NCI-H1436 treated with DMSO at 0.1 percent for 48 hours (cell line): ENCODE measurements at places on chromosomes 12 and 14.
A peak's percentile ranks its signal among the peaks of the same experiment; 100 is the strongest.

GRCh38 chr14:23379366-23380196 lies 2.7 kb downstream of the CMTM5 start:
- no peak for DNase-seq

DNA sequence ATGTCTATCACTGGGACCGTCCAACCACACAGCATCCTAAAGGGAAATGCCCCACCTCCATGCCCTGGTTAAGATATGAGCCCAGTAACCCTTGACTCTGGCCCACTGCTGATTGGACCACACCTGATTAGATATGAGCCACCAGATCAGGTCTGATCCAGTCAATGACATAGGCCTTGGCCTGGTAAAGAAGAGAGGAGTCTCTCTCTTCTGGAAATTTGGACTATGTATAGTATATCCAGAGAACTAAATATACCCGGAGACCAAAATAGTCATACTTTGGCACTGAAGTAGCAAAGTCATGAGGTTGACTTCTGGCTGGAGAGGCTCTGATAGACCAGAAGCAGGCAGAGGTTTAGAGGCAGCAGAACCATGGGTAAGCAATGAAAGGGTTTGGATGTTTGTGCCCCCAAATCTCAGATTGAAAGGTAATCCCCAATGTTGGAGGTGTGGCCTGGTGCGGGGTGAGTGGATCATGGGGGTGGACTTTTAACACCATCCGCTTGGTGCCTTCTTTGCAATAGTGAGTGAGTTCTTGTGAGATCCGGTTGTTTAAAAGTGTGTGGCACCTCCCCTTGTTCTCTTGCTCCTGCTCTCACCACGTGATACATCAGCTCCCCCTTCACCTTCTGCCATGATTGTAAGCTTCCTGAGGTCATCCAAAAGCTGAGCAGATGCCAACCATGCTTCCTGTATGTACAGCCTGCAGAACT lies 68.4 kb downstream of the HSPB8 start:
- DNase-seq = no peak

GRCh38 chr12:53963434-53964314 lies 9.0 kb downstream of the HOXC12 start:
- no peak for DNase-seq

DNA sequence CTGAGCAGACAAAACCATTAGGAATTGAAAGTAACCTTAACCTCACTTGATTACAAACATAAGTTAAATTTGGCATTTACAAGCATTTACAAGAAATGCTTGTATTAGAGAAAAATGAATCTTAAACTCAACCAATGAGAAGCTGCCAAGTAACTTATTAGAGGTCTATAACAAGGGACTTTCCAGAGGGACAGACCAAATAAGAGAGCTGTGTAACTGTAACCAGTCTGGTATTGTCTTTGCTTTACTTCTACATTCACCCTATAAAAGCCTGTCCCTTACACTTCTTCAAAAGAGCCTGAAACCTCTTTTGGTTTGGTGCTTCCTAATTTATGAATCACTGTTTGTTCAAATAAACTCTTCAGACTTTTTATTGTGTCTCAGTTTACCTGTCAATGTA lies 450.0 kb upstream of the FAR2 start:
- DNase-seq = no peak

- no peak for DNase-seq
Observed at GRCh38 chr12:105573574-105573973, 243.1 kb downstream of the C12orf75 start.

DNA sequence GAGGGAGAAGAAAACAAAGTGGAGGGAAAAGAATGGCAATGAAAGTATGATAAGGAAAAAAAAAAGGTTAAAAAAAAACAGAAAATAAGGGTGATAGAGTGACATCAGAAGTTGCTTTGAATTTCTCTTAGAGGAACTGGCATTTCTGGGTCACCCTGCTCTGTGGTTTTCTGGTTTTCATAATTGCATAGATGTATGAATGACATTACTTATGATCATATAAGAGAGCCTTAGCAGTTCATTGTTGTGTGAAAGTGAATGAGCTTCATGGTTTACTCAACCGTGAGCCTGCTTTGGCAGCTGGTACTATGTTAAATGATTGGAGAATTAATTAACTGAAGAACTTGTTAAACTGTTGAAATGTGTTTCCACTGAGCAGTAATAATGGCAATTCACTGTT lies 336.4 kb upstream of the FBXO33 start:
- DNase-seq = no peak

DNA sequence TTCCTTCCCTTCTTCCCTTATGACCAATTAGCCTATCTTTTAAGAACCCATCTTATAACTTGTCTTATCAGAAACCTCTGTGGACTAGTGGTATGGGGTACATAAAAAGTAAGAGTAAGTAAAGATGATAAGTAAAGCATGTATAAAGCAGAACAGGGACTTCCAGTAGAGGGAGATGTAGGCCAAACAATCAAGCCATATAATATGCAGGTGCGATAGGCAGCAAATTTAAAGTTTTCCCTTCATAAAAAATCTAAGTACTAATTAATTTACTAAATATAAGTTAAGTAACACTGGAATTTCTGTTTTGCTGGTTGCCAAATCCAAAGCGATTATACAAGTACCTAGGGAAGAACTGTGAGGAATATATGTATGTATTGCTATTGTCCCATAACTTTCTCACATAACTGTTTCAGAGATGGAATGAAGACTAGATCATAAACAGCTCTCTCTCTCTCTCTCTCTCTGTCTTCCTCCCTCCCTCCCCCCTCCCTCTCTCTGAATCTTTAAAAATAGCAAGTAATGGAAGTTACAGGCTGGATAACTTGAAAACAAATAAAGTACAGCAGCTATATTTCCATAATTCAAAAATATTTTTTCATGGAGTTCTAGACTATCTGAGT lies 25.7 kb downstream of the METTL25 start:
- DNase-seq = no peak

DNA sequence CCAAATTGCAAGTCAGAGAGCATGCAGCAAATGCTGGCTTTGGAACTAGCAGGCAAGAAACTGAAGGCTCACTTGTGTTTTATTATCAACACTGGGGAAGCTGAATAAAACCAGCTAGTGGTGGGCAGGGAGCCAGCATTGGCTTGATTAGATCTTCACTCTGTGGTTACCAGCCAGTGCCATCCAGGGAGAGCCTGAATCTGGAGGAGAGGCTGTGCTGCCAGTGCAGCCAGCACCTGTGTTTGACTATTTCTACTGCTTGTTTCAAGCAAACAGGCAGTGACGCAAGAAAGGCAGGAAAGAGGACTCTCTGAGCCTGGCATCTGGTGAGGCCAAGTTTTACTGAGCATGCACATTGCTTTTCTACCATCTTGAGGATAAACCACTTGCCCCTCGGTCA lies 247.0 kb downstream of the PHLDA1 start:
- no peak for DNase-seq

DNA sequence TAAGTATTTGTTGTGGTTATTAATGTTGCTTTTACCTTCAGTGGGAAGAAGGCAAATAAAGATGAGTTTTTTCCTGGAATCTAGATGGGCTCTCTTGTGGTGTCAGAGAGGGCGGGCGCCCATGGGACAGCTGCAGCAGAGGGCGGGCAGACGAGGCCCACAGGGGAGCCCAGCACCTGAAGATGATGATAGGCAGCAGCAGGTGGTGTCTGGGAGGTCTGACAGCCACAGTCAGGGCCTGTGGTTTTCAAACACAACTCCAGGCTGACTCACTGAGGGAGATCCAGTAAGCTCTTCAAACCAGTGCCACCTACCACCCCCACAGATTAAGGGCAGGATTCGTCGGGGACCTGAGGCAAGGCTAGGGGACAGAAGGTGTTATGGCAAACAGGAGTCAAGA lies 42.8 kb downstream of the NKX2-1 start:
- no peak for DNase-seq

GRCh38 chr12:68310370-68310769 lies 21.8 kb downstream of the MDM1 start:
- no peak for DNase-seq

GRCh38 chr12:26523708-26524150 lies 309.3 kb downstream of the ITPR2 start:
- DNase-seq = no peak

GRCh38 chr12:95762123-95762785 lies 28.3 kb downstream of the NTN4 start:
- DNase-seq = no peak

DNA sequence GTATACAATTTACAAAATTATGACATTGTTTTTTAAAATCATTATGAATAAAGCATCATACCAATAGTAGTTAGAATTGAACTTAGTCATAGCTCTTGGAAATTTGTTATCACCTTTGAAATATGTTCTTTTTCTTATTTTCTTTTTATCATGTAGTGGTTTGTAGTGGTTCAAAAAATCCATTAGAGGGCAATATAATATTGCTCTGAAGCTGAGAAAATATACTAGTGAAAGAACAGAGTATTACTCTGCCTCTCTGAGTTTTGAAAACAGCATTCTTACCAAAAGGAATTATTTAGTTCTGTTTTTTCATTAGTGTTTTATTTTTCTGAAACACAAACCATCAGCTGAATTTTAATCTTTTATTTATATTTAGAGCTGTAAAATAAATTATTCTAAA lies 76.2 kb downstream of the PDZRN4 start:
- no peak for DNase-seq

- DNase-seq = no peak
Observed at GRCh38 chr12:89414851-89415250, 62.5 kb upstream of the DUSP6 start.

- no peak for DNase-seq
Observed at GRCh38 chr12:123767613-123768012, 5.5 kb downstream of the DNAH10 start.

DNA sequence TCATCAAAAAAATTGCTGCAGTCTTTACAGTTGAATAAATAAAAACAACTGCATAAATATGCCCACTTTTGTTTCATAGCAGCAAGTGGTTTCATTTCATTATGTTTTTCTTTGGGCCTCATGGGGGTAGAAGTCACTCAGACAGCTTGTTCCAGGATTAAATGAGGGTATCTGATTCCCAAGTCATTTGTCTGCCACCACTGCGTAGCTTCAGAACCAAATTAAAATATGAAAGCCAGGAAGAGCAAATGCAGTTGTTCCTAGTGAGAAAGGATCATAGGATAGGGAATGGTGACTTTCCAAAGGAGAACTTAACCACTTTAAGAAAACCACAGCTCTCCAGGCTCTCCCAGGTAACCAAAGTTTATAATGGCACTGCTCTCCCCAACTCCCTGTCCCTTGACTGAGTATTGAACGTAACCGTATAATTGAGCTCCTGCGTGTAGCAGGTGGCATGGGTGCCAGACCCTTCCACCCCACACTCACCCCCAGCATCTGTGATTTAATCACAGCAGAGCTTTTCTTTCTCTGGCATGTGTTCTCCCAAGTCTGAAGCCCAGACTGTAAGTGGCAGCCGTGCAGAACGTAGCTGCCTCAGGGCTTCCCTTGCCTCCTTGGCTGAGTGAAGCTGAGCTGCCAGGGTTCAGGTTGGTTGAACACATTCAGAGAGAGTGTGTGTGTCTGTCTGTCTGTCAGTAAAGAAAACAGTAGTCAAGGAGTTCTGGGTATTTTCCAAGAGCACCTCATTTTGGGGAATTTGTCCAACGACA lies 11.3 kb upstream of the KCNH3 start:
- DNase-seq = no peak

DNA sequence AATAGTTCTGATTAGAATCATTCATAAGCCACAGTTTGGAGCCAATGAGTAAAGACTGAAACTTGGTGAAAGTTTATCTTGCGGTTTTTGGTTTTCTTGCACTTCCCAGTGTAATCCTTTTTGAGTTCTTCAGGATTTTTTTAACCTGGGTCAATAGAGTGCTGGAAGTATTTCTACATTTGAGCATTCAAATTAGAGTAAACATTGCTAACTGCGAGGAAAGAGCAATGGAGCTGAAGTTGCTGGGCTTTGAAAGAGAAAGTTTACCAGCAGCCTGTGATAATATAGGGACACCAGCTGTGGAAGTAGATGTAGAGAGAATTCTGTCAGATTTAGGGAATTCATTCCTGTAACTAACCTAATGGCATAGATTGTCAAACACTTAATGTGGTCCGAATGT lies 30.3 kb downstream of the ANO6 start:
- DNase-seq = no peak

- DNase-seq = no peak
Observed at GRCh38 chr12:33649992-33650391, 210.4 kb upstream of the SYT10 start.

GRCh38 chr12:124928095-124928911 lies 13.9 kb upstream of the UBC start:
- DNase-seq = no peak

- peak; percentile 85 for DNase-seq
Observed at GRCh38 chr14:75399843-75400775, 27.7 kb upstream of the JDP2 start.

GRCh38 chr12:121511916-121512315 lies 68.9 kb downstream of the KDM2B start:
- DNase-seq = no peak

DNA sequence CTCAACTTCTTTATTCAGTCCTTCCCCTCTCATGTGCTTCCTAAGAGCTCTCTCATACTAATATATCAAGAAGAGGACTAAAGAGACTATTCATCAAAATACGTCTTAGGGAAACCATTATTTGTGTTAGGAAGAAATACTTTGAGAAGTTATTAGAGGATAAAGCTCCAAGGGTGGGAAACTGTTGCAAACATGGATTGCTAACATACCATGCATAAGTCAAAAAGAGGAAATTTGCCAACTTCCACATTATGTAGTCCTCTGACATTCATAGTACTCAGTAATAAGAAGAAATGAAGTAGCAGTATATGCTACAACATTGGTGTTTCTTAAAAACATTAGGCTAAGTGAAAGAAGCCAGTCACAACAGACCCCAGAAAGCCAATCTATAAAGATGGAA lies 128.8 kb upstream of the CLEC14A start:
- DNase-seq = no peak

DNA sequence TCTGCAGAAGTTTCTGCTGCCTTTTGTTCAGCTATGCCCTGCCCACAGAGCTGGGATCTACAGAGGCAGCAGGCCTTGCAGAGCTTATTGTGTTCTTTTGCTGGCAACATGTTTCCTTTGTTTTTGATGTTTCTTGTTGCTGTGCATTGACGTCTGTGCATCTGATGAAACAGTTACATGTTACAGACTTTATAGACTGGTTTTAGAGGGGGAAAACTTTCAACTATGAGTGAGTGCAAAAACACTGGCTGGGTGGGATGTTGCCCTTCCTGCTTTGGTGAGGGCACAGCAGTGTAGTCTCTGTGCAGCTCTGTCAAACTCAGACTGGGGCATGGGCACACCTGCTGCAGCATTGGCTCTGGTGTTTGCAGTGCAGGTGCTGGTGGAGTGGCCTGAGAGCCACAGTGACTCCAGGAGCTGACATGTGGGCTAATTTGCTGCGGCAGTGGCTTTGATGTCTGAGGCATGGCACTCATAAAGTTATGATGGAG lies 26.9 kb downstream of the CLEC6A start:
- DNase-seq = no peak

GRCh38 chr12:4250691-4251090 lies 22.9 kb upstream of the CCND2 start:
- no peak for DNase-seq

- no peak for DNase-seq
Observed at GRCh38 chr12:39393890-39394289, 49.0 kb downstream of the KIF21A start.

- no peak for DNase-seq
Observed at GRCh38 chr14:22433069-22433468, 156.0 kb downstream of the DAD1 start.
